Neural progenitor cell (in vitro differentiated cells): ENCODE measurements at places on chromosomes 7 and 10. TPM values are rescaled to one million over a fixed set of nuclear protein-coding genes. Genes with fewer than 3 reads are reported as not detected.

SLC26A4 gene
- 0.02 TPM in 1 of 2 replicates, not detected in the other for total RNA-seq

GRCh38 chr10:71135236-71135635 lies 77.1 kb upstream of the UNC5B start:
- DNase-seq = no peak

GRCh38 chr7:82714883-82715282 lies 271.3 kb upstream of the CACNA2D1 start:
- DNase-seq = no peak

- DNase-seq = no peak
Observed at GRCh38 chr10:121838931-121839330, 88.9 kb downstream of the ATE1 start.

FAM185A gene
- 16.6 and 19.9 TPM in 2 replicates for total RNA-seq

DNA sequence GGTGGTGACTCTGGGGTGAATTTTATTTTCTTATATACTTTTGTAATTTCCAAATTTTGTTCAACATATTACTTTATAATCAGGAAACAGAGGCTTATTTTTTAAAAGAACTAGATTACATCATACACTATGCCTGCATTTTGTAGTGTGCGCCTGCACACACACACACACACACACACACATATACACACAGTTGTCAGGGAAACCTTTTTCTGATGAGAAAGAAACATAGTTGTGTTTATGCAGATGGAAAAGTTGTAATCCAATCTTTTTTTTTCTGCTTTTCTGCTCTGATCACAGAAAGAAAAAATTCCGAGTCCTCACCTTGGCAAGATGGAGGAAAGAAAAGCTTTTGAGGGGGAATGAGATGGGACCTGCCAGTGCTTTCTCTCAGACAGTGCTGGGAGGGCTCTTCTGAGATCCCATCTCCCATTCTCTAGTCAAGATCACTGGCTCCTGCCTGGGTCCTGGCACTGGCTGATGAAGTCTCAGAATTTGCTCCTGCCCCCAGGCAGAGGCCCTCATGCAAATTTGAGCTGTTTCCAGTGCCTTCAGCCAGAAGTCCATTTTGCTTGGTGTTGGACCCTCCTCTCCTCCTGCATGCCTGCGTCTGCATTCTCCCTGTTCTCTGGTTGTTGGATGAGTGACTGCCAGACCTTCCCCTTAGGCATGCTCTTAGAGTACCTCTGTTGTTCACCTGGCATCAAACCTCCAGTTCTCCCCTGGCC lies 59.7 kb downstream of the TLL2 start:
- DNase-seq = no peak

DNA sequence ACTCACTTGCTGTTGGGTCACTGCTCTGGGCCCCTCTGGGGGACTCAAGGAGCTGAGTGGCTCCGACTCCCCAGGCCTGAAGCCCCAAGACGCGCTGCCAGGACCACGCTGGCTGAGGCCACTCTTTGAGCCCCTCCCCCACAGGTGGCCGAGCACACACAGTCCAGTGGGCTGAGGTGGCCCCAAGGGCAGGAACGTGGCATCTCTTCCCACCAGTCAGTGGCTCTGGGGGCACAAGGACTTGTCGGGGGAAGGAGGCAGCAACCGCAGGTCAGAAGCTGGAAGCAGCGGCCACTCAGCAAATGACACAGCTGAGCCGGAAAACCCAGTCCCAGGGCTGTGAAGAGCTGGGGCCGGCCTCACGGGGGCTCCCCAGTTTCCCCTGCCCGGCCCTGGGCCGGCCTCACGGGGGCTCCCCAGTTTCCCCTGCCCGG lies 24.1 kb downstream of the GRIFIN start:
- no peak for DNase-seq

DNA sequence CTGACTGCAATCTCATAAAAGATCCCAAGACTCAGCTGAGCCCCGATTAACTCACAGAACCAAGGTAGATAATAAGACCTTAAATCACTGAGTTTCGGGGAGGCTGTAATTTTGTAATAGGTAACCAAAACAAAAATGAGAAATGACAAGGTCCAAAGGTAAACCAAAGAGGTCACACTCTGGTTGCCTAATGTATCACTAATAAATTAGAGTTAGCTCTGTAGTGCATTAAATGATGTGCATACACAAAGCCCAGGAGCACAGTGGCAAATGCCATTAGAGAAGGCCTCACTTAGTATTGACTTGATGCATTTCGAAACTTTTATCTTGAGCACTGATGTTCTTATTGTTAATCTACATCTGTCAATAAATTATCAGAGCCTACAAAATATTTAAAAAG lies 237.7 kb upstream of the CCDC6 start:
- no peak for DNase-seq

- DNase-seq = no peak
Observed at GRCh38 chr10:97327348-97328294, 6.9 kb downstream of the FRAT2 start.

- DNase-seq = no peak
Observed at GRCh38 chr7:154770962-154771361, 232.0 kb downstream of the PAXIP1 start.

GRCh38 chr10:107552963-107553362 lies 388.5 kb upstream of the SORCS1 start:
- no peak for DNase-seq

IKZF1 gene
- total RNA-seq = 0.11 and 0.19 TPM in 2 replicates
